ENCODE measurements at places on chromosomes 6 and 20.

GRCh38 chr6:131331873-131332781 is 196.9 kb downstream of the AKAP7 start:
- no peak for DNase-seq

- DNase-seq = no peak
Measured at GRCh38 chr6:2188397-2188796, 57.0 kb downstream of the GMDS start.

DNA sequence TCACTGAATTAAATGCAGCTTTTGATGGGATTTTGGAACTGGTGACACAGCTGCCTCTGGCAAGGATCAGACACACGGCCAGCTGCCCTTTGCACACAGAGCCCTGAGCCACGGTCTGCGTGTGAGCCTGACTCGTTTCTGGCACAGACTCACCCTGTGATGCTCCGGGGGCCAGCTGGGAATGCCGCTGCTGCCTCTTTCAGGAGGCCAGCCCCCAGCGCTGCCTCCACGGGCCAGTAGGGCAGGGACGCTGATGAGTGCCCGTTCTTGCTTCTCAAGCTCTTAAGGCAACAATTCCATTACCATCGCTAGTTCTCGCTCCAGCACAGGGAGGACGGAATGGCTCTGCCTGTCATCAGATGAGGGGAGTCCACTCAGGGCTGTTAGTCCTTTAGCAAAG is 61.6 kb downstream of the IRF4 start:
- peak; percentile 5 for DNase-seq

DNA sequence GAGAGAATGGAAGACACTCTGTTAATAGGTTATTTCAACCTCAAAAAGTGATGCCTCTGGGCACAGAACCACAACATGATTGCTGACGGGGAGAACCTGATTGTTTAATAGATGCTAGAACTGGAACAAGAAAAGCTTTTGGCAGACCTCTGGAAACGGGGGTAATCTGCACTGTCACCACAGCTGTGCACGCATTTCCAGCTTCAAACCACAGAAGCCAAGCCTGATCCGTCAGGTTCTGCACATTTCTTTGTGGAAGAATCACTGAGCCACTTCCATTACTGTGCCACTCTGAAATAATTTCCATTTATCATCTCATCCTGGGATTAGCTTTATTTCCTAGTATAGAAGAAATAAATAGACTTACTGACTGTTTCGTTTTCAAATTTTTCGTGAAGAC is 309.3 kb downstream of the FARS2 start:
- DNase-seq = no peak

- no peak for DNase-seq
Measured at GRCh38 chr6:126530775-126531174, 190.9 kb downstream of the CENPW start.

DNA sequence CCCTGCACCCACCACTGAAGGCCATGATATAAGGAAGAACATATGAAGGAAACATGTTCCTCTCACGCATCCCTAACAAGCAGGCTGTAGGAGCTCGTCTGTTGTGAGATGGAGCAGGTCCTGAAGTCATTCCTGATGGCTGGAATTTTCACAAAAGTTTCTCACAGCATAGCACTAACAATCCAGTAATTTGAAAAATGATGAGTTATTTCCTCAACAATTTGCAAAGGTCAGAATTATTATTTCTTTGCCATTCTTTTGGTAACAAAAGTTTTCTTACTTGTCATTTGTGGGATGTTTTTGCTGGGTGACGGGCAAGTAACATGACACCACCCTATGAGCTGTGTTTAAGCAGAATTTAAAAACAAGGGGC is 27.6 kb upstream of the FRMD1 start:
- DNase-seq = no peak

- DNase-seq = no peak
Measured at GRCh38 chr6:84560436-84561390, 203.7 kb downstream of the TBX18 start.

DNA sequence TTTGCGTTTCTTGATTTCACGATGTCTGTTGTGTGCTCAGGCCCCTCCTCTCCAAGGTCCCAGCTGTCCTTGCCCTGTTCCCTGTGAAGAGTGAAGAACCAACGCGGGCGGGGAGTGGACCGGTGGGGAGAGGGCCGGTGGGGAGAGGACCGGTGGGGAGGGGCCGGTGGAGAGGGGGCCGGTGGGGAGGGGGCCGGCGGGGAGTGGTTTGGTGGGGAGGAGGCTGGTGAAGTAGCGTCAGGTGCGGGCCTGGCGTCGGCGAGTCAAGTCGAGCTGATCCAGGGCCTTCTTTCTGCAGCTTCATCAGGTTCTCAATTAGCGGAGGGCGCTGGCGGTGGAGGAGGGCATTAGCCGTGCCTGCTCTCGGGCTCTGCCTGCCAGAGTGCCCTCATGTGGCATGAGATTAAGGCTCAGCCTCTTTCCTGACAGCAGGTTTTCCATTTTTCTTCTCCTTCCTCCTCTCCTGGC is 21.2 kb upstream of the BHLHE23 start:
- peak; percentile 29 for DNase-seq

GRCh38 chr6:112245511-112246203 is 8.7 kb downstream of the LAMA4 start:
- DNase-seq = no peak

DNA sequence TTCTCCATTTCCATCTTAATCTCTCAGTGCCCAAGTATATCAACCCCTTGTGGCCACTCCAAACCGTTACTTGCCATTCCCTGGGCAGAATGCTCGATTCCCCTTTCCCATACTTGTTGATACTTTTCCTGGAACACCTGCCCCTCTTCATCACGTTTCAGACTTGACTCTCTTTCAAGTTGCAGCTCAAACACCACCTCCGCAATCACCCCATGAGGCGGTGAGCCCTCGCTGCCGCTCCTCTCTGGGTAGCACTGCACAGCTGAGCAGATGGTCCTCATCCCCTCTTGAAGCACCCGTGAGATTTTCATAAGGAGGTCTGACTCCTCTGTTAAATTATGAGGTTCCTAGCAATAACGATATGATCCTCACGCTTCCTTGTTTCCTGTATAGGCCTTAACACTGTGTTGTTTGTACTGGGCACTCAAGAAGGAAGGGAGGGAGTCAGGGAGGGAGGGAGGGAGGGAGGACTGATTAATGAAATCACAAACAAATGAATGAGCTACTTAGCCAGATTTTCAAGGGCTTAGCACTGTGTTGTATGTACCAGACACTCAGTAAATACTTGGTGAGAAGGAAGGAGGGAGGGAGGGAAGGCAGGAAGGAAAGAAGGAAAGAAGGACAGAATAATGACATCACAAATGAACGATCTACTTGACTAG is 8.0 kb upstream of the UQCC2 start:
- DNase-seq = no peak

DNA sequence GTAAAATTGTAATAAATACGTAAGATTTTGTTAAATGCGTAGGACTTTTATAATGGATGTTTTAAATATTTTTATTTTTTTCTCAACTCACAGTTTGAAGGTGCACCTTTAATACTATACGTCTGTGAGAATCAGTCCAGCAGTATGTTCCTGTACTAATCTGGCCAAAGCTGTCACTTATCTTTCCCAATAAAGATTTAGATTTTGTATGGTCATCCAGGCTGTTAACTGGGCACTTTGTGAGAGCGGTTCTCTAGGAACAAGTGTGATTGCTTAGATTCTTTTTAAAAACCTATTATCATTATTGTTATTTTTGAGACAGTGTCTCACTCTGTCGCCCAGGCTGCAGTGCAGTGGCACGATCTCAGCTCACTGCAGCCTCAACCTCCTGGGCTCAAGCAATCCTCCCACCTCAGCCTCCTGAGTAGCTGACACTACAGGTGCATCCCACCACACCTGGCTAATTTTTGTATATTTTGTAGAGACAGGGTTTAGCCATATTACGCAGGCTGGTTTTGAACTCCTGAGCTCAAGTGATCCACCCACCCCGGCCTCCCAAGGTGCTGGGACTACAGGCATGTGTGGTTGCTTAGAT is 1.7 kb downstream of the DCBLD1 start:
- DNase-seq = no peak

DNA sequence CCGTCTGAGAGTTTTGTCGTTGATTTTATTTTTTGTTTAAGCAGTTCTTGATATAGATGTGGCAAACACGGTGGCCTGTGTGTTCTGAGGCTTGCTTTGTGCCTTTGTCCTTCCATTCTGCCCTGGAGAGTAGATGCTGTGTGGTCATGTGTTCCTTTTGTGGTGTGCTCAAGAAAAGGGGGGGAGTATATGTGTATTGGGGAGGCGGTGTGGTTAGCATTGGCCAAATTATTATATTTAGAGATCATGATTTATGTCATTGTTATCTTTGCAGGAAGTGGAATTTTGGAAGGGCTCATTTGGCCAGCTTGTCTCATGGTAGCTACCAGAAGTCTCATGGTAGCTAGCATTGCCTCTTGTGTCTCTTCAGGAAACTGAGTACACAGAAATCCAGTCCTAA is 16.4 kb downstream of the RREB1 start:
- no peak for DNase-seq

GRCh38 chr6:43679057-43679456 is 8.5 kb downstream of the MRPS18A start:
- DNase-seq = no peak

DNA sequence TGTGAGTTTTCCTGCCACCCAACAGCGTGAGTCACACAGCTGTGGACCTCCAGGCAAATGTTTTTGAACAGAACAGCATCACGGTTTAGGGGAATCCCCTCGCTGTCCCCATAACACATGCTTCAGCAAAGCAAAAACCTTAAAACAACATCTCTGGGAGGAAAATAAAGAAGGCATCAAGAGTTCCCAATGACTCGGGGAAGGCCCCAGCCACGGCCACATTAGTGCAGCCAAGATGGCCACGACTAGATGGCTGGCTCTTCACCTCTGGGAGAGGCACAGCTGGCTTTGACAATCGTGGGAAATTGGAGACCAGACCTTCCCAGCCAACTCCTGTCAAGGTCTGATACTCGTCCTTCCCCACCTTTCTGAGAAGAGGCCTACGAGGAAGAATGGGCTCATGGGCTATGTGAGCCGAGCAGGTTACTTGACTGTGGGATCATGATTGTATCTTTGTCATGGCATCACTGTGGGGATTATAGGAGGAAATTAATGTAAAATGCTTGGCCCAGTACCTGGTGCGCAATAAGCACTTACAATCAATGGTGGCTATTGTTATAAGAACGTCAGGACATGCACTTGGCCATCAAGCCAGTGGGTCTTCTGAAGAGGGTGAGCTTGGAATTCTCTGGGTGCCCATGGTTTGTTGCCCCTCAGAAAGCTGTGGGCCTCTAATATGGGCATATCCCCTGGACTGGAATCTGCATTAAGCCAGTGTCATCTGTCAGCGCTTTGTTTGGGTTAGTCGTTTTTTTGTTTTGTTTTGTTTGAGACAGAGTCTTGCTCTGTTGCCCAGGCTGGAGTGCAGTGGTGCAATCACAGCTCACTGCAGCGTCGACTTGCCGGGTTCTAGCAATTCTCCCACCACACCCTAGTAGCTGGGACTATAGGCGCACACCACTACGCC is 43.6 kb downstream of the FGD2 start:
- no peak for DNase-seq

DNA sequence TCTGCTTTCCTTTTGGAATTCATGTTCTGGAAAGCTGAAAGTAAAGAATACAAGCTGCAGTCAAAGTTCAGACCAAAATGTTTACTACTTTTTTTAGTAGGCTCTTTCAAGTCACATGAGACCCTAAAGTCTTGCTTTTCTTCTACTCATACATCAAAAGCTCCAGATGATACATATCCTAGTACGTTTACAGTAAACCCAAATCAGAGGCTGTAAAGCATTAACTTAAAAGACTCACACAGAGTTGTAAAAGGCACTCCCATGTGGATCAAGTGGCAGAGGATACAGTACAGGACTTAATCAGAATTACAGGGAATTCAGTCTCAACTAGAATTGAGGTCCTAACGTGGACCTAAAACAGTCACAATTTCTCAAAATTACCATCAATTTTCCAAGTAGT is 40.7 kb downstream of the STK38 start:
- DNase-seq = no peak

GRCh38 chr6:158069800-158070195 is 88.1 kb downstream of the SYNJ2 start:
- no peak for DNase-seq

- no peak for DNase-seq
Measured at GRCh38 chr6:27428966-27429365, 40.4 kb downstream of the ZNF391 start.

- DNase-seq = no peak
Measured at GRCh38 chr6:157169656-157170055, 153.7 kb downstream of the TMEM242 start.

DNA sequence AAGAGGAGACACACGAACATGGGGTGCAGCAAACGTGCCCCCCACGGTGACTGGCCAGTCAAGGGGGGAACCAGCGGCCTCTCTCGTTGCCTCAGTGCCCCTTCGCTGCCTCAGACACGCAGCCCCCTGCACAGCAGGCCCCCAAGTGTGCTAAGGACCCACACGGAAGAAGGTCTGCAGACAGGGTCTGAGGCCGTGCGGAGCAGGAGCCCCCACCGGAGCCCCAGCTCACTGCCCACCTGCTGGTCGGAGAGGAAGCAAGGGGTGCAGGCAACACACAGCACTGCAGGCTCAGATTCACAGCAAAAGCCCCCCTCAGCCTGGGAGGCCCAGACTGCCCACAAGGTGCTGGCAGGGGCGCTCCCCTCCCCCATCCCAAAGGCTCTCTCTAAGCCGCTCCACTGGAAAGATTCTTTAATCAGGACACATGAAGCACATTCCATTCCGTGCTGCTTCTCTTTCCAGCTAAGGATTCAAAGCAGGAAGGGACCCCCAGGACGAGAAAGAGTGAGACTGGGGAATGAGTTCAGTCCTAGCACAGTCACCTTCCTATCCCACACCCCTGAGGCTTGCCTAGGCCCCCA is 105.1 kb downstream of the SLC23A2 start:
- no peak for DNase-seq

DNA sequence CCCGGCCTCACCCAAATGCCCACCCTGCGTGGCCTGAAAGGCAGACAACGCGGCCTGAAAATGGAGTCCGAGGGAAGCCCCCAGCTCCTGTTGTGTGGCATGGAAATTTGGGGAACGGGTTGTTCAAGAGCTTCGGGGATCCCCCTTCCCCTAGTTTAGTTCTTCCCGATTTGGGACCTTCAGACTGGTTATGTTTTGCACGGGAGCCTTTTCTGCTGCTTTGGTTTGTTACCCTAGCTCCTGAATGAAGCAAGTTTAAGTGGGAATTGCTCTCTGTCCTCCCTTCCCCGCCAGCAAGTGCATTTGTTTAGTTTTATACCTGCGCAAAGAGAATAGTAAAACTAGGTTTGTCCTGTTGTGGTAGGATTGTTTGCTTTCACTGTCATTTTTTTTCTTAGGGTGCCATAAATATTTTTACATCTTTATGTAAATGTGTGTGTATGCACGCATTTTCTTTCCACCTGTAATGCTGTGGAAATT is 604 bp downstream of the SH3BGRL2 start:
- DNase-seq = no peak

Data from NCI-H345 (cell line).